ENCODE measurements at places on chromosomes 6 and 20.

DNA sequence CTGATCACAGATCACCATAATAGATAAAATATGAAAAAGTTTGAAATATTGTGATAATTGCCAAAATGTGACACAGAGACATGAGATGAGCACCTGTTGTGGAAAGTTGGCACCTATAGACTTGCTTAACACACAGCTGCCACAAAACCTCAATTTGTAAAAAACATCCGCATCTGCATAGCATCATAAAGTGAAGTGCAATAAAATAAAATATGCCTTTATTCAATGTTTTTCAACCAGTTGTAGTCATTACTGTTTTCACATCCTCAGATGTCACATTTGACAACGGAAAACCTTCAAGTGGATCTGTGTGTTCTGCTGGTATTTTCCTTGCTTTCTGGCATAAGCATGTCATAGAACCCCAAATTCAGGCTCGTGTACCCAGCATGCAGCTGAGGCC lies 50.2 kb upstream of the IFNGR1 start:
- DNase-seq, result no peak

- DNase-seq, result no peak
These were observed 36.9 kb upstream of the CCDC28A start for GRCh38 chr6:138736640-138737039.

GRCh38 chr6:79385333-79385732 lies 150.9 kb upstream of the HMGN3 start:
- no peak for DNase-seq

GRCh38 chr6:35919085-35919826 lies 1.6 kb downstream of the SRPK1 start:
- no peak for DNase-seq

- DNase-seq, result no peak
These were observed 74.6 kb downstream of the GPX5 start for GRCh38 chr6:28600245-28600644.

- DNase-seq, result no peak
These were observed 279.2 kb upstream of the FERMT1 start for GRCh38 chr20:6401893-6402557.

Measured in activated naive CD4-positive, alpha-beta T cell treated with anti-CD3 and anti-CD28 coated beads, Interleukin-2, amount 50 U/mL, for 16 hours (primary cell).